ENCODE measurements at places on chromosomes 3 and 15.

- H3K27ac ChIP-seq: peak overlapping the region; percentile 45
- H3K4me1 ChIP-seq: peaks cover 7% of the 10 kb centered on the region
- H3K27me3 ChIP-seq: no peaks in the 10 kb centered on the region
- H3K4me3 ChIP-seq: no peak overlapping the region
Measured at GRCh38 chr3:197023998-197024651, 5.5 kb downstream of the MELTF start.

DNA sequence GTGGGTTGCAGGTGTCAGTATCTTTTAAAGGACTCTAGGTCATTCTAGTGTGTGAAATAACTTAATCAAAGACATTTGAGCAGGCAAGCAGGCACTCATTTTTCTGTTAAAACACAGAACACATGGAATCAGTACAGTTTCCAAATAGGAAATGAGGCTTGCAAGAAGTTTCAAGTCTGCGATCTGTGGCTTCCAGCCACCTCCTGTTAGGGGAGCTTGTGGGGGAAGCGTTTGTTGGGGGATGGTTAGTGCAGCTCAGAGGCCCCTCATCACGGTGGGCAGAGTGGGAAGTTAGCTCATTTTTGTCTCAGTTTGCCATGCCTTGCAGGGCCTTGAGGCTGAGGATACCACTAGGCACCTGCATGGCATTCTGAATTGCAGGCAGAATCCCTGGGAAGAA lies 59.9 kb downstream of the SLC6A11 start:
- H3K27me3 ChIP-seq: no peaks in the 10 kb centered on the region
- no peaks in the 10 kb centered on the region for H3K4me1 ChIP-seq
- H3K36me3 ChIP-seq: no peaks in the 10 kb centered on the region
- H3K27ac ChIP-seq: no peak overlapping the region

- no peaks in the 10 kb centered on the region for H3K36me3 ChIP-seq
- no peaks in the 10 kb centered on the region for H3K4me1 ChIP-seq
- DNase-seq: no peak
- no peak overlapping the region for H3K27ac ChIP-seq
Measured at GRCh38 chr15:40964634-40965033, 11.4 kb downstream of the CHAC1 start.

GRCh38 chr3:25783661-25784512 lies 644 bp upstream of the NGLY1 start:
- peak overlapping the region; percentile 81 for H3K4me3 ChIP-seq
- peaks cover 13% of the 10 kb centered on the region for H3K36me3 ChIP-seq
- H3K27me3 ChIP-seq: peaks cover 2% of the 10 kb centered on the region
- no peak for DNase-seq
- peak overlapping the region; percentile 83 for H3K27ac ChIP-seq
- peaks cover 42% of the 10 kb centered on the region for H3K4me1 ChIP-seq

DNA sequence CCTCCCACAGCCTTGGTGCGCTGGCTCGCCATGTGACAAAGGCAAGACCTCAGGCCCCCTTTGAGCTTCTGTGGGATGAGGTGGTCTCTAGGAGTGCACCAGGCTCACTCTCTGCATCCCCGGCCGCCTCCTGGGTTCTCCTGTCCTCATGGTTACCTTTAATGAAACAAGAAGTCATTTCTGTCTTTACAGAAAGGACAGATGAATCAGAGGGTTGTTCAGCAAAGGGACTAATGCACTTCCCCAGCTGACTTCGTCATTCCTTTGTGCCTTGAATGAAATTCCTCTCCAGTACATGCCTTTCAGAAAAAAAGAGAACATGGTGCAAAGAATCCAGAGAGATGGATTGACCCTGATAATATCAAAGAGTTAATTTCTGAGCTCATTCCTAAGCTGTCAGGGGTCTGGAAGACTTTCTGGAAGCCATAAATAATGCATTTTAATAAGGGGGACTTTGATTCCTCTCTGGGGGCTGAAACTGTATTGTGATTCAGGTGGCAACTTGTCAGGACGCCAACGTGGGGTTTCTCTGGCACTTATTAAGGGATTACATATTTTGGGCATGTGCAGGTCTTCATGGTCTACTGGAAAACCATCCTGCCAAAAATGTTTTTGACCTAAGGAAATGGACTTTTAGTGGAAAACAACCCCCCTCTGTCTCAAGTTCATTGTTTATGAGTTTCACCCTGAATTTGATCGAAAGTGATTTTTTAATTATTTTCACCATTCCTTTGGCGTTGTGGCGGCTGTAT lies 122.7 kb downstream of the FBLN2 start:
- no peaks in the 10 kb centered on the region for H3K4me1 ChIP-seq
- no peak for DNase-seq
- no peaks in the 10 kb centered on the region for H3K36me3 ChIP-seq
- no peak overlapping the region for H3K4me3 ChIP-seq
- no peak overlapping the region for H3K27ac ChIP-seq

DNA sequence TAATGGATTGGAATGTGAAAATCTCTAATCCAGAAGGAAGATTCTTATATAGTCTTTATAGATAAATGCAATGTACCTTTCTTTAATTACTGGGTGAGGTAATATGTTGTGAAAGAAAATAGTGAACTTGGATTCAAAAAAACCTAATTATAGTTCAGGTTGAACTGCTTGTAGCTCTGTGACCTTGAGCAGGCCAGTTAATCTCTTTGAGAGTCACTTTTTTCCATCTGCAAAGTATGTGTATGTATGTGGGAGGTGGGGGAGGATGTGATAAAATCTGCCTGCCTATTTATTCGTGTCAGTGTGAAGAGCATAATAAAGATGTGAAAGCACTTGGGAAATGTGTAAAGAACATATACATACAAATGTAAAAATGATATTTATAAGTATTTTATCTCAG lies 34.4 kb downstream of the GLCE start:
- H3K4me1 ChIP-seq: peaks cover 4% of the 10 kb centered on the region
- H3K27ac ChIP-seq: no peak overlapping the region
- H3K4me3 ChIP-seq: no peak overlapping the region
- H3K27me3 ChIP-seq: no peaks in the 10 kb centered on the region
- no peak for DNase-seq

DNA sequence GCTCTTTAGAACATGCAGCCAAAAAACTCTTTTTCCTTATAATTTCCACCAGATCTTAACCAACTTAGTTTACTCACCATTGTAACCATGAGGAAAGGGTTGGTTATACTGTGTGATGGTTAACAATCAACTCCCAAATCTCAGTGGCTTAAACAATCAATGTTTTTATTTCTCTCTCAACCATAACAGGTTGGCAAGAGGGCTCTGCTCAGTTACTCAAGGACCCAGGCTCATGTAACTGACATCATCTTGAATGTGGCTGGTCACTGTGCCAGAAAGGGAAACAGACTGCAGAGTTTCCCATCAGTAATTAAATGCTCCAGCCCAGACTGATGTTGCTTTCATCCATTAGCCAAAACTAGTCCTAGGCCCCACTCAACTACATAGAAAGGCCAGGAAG lies 69.0 kb downstream of the ANKRD28 start:
- H3K36me3 ChIP-seq: peaks cover 35% of the 10 kb centered on the region
- DNase-seq: no peak
- H3K4me1 ChIP-seq: peaks cover 2% of the 10 kb centered on the region
- no peak overlapping the region for H3K4me3 ChIP-seq
- no peaks in the 10 kb centered on the region for H3K27me3 ChIP-seq

DNA sequence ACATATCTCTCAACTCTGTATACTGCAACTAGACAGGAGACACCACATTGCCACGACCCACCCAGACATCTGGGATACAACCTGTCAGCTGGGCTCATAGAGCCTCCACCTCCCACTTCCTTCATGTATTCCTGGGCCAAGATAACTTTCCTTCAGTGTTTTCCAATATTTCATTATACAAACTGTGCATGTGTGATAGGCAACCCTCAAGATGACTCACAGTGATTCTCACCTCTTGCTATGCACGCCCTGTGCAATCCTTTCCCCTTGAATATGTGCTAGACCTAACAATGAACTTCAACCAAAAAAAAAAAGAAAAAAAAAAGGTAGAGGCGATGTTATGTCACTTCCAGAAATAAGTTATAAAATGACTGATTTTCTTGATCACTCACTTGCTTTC lies 138.0 kb upstream of the ALCAM start:
- H3K27me3 ChIP-seq: no peaks in the 10 kb centered on the region
- no peaks in the 10 kb centered on the region for H3K36me3 ChIP-seq
- no peak overlapping the region for H3K27ac ChIP-seq
- DNase-seq: no peak
- no peaks in the 10 kb centered on the region for H3K4me1 ChIP-seq

DNA sequence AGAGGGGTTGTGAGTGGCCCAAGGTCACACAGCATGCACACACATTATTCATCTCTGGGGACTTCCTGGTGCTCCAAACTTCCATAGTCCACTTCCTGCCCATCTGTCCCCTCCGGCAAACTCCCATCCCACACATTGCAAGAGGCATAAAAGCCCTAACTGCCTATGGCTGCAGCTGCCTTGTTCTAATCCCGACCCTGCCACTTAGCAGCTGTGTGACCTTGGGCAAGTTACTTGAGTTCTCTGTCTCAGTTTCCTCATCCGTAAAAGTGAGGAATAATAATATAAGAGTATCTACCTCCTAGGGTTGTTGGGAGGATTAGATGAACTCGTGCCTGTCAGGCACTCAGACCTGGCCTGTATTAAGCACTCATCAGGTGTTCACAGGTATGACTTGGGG lies 84.2 kb downstream of the SMAD6 start:
- no peaks in the 10 kb centered on the region for H3K36me3 ChIP-seq
- no peak overlapping the region for H3K27ac ChIP-seq
- H3K4me1 ChIP-seq: no peaks in the 10 kb centered on the region
- H3K4me3 ChIP-seq: no peak overlapping the region

DNA sequence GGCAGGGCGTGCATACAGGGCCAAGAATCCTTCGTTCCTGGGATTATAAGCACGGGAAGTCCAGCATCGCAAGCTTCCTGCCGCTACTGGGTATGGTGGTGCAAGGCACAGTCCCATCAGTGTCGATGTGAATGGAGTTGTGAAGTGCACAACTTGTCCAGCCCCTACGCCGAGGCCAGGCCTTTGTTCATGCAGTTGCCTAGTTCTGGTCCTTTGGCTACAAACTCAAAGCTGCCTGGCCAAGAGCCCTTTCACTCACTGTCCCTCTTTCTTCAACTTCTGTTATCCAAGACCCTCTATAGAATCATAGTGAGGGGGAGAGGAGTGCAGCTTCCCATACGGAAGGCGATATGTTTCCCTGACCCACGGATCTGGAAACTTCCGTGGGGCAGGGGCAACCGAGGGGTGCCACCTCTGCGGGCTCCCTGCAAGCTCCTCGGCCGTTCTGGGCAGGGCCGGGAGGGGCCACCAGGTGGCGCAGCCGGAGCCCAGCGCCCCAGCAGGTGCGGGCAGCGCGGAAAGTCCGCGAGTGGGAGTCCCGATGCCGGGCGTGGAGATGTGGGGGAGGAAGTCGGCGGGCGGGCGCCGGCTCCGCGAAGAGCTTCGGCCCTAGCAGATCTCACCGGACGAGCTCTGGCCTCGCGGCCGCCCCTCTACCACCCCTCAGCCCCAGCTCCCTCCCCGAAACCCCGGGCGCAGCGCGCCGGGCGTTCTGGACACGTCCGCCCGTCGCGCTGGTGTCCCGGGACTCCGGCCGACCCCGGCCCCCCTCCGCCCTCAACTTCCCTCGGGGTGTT lies 693 bp downstream of the RASGRP1 start:
- no peaks in the 10 kb centered on the region for H3K27me3 ChIP-seq
- peak overlapping the region; percentile 99 for H3K4me3 ChIP-seq
- peak overlapping the region; percentile 93 for H3K27ac ChIP-seq
- DNase-seq: peak; percentile 95

DNA sequence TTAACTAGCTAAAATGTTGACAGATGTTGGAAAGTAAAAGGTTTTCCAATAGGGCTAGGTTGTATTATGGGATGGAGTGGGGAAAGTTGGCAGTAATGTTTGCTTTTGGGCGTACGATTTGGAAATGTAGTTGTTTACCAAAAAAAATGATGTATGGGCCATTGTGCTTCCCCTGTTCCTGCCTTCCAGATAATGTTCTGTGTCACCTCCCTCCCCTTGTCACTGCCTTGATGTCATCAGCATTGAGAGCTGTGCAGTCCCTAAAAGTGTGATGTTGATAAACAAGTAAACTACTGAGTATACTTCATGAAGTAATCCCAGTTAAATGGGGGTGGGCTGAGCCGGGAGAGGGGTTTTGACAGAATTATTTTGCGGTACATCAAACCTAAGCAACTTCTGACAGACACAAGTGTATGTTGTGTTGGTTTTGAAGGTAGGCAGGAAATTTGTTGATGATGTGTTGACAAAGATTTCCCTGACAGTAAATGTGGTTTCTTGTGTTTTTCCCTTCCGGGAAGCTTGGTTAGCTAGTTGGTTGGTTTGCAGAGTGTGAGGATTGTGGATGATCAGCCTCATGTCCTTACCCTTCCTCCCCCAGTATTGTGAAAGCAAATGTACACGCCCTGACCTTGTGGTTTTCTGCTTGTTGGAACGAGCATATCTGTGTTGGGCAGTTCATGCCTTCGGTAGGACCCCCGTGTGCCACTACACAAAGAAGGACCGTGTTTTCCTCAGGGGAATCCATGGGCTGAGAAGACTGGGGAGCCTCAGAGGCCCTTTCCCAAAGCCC lies 87.3 kb downstream of the PGPEP1L start:
- H3K36me3 ChIP-seq: peaks cover 16% of the 10 kb centered on the region
- peaks cover 11% of the 10 kb centered on the region for H3K4me1 ChIP-seq
- no peak for DNase-seq
- no peak overlapping the region for H3K4me3 ChIP-seq

DNA sequence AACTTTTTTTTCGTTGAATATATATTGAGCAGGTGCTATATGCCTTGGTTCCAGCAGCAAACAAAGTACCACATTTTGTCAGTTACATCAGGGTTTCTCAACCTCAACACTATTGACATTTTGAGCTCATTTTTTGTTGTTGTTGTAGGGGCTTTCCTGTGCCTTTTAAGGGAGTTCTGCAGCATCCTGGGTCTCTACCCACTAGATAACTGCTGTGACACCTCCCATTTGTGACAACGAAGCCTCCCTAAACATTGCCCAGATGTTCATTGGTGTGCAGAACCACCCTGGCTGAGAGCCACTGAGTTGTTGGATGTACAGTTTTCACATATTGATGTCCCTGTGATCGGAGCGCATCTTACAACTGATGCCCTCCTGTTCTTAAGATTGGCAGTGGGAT lies 382.6 kb downstream of the PTPRG start:
- H3K4me3 ChIP-seq: no peak overlapping the region
- no peak overlapping the region for H3K27ac ChIP-seq
- peaks cover 2% of the 10 kb centered on the region for H3K36me3 ChIP-seq
- no peaks in the 10 kb centered on the region for H3K4me1 ChIP-seq

DNA sequence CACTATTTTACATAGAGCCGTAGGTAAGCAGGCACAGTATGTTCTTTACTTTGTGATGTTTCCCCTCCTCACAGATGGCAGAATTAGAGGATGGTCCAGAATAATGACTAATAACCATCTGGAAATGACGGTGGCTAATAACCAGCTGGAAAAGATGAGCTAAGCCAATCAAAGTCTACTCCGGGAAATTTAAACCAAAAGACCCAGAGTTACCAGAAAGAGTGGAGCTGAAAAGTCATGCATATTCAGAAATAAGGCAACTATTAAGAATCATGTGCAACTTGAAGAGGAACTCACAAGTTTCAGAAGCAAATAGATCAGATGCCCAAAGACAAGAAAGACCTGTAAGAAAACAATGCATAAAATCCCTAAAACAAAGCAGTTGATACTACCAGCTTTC lies 33.6 kb downstream of the DMXL2 start:
- peaks cover 6% of the 10 kb centered on the region for H3K36me3 ChIP-seq
- H3K4me3 ChIP-seq: no peak overlapping the region
- no peak overlapping the region for H3K27ac ChIP-seq
- no peak for DNase-seq
- no peaks in the 10 kb centered on the region for H3K4me1 ChIP-seq

- no peak for DNase-seq
- no peak overlapping the region for H3K4me3 ChIP-seq
Measured at GRCh38 chr15:29690765-29691475, 131.3 kb downstream of the TJP1 start.
